ENCODE measurements at places on chromosomes 12 and 14.

GRCh38 chr12:113688313-113688712 is 216.6 kb upstream of the LHX5 start:
- no peak for DNase-seq

- DNase-seq, result no peak
These were observed 111.8 kb downstream of the KIF26A start for GRCh38 chr14:104250175-104250574.

GRCh38 chr12:79127271-79127751 is 262.7 kb downstream of the SYT1 start:
- no peak for DNase-seq

- DNase-seq, result no peak
These were observed 29.5 kb downstream of the MSRB3 start for GRCh38 chr12:65308006-65308405.

- no peak for DNase-seq
These were observed 52.1 kb downstream of the APAF1 start for GRCh38 chr12:98697209-98697608.

DNA sequence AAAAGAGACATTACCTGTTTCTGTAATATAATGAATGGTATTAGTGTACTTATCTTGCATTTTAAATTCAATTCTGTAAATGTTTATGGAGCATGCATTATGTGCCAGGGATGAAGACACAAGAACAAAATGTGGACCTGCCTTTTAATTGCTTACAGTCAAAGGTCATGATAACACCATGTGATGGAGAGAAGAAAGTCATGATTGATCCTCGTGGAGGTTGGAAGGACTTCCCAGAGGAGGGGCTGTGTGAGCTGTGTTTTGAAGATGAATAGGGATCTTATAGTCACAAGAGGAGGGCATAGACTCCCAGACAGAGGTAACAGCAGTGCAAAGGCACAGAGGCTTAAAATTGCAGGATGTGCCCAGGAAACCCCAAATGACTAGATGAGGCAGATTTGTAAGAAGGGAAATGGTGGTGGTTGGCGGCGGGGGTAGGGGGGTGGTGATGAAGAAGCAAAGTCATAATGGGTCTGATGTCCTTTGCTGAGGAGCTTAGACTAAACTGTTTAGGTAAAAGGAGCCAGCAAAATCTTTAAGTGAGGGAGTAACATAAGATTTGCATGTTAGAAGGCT is 151.5 kb downstream of the PRKCH start:
- no peak for DNase-seq

GRCh38 chr14:28542040-28542439 is 224.5 kb upstream of the FOXG1 start:
- no peak for DNase-seq

- DNase-seq, result no peak
These were observed 130.9 kb upstream of the USP15 start for GRCh38 chr12:62129291-62129690.

DNA sequence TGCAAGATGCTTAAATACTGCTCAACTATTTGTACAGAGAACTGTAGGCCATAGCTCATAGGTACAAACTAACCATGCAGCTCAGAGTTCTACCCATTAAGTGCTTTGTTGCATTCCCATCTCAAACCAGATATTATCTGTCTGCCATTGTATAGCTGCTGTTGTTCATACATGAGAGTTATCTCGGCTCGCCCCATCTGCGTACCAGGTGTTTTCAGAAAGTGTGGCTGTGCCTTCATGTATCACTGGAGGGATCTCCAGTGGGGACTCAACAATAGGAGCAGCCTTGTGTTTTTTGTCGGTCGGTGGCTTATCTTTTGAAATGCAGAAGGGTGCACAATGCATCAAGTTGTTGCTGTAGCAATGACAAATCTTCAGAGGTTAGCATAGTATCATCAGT is 678.3 kb downstream of the RERGL start:
- DNase-seq, result no peak

DNA sequence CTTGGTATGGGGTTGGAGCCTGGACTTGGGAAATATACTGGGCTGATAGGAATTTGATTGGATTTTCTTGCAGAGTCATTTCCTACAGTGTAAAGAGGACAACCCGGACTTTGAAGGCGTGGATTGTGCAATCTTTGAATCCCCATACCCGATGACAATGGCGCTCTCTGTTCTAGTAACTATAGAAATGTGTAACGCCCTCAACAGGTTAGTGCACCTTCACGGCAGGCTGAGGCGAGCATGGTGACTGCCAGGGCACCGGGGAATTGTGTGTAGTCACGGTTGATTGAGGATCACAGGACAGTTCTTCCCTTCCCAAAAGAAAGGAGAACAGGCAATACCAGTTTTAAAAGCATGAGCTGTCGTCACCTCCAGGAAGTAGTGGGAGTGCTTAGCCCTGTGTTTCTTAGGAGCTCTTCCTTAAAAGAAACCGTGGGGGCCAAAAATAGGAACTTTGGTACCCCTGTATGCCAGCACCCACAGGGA is 58.3 kb downstream of the ANAPC7 start:
- no peak for DNase-seq

DNA sequence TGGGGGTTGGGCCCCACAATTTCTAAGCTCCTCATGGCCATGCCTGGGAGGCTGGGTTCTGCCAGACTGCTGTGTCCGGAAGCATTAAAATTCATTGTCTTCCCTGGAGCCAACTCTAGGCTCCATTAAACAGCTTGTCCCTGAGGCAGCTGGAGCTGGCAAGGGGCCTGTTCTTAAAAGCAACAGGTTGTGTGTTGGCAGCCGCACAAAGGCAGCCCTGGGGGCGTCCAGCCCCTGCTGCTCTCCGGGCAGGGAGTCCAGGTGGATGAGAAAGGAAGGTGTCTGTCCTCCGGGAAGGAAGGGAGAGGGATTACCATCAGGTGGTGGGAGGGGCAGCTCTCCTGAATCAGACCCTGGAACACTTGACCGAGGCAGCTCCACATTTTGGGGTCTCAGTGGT is 98.9 kb downstream of the CHST11 start:
- DNase-seq, result no peak

GRCh38 chr12:56220611-56221231 is 1.0 kb downstream of the RNF41 start:
- no peak for DNase-seq

DNA sequence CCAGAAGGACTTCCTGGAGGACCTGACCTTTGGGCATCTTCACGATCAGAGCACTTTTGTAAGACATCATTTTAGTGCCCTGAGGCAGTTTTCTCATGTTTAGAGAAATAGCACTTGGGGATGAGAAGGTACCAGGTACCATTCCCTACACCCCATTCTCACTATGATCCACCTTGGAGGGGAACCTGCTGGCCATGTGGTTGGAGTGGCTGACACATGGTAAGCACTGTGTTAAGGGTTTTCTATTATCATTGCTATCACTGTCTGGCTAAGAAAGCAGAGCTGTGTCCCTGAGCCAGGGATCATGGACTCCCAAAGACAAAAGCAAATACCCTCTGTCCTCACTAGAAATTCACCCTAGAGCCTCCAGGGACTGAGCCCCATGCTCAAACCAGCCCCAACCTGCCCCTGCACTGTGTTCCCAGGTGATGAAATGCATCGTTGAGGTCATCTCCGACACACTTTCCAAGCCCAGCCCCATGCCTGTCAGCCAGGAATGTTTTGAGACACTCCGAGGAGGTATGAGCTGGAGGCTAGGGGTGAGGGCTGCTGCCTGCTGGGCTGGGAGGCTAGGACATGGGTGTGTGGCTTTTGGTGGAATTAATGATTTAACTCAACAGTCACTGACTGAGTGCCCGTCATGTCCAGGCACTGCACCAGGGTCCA is 3.4 kb downstream of the CHGA start:
- DNase-seq, result no peak

GRCh38 chr12:63093711-63094110 is 57.3 kb downstream of the AVPR1A start:
- DNase-seq, result no peak

DNA sequence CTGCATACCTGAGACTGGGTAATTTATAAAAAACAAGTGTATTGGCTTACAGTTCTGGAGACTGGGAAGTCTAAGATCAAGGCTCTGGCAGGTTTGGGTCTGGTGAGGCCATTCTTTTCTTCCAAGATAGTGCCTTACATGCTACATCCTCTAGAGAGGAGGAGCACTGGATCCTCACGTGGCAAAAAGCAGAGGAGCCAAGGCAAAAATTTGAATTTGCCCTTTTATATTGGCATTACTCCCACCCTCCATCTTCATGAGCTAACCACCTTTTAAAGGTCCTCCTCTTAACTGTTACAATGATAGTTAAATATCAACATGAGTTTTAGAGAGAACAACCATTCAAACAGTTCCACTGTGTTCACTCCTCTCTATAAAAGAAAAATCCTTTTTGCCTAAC is 286.3 kb upstream of the SEL1L start:
- no peak for DNase-seq

GRCh38 chr12:3253682-3254275 is 176.6 kb downstream of the TSPAN9 start:
- no peak for DNase-seq

DNA sequence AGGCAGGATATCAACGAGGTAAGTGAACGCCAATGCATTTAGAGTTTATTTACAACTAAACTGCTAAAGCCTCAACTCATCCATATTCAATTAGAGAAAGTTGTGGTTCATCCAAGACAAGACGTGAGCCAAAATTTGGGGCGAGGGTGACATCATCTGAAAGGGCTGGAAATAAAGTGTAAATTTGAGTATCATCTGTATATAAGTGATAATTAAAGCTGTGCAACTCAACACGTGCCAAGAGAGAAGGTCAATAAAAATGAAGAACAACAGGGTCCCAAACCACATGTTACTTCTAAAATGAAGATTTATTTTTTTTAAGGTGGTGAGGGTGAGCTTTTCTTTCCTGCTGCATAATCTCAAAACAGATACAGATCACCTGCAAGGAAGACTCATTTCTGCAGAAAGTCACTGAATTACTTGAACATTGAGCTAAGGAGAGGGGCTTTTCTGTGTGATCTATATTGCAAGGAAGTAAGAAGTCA is 203.6 kb downstream of the EFCAB11 start:
- no peak for DNase-seq

GRCh38 chr14:59849411-59850130 is 21.0 kb downstream of the RTN1 start:
- no peak for DNase-seq

- no peak for DNase-seq
These were observed 1029.2 kb upstream of the SEL1L start for GRCh38 chr14:82562881-82563280.

- no peak for DNase-seq
These were observed at the start of gene CLEC1A for GRCh38 chr12:10098791-10099190. CLEC1A (minus strand) TSS chr12:10098985; CDS start chr12:10098922, 63 bp downstream.

GRCh38 chr12:20490213-20490612 is 121.9 kb downstream of the PDE3A start:
- DNase-seq, result no peak

- DNase-seq, result no peak
These were observed 88.0 kb downstream of the ANO6 start for GRCh38 chr12:45303945-45304344.

DNA sequence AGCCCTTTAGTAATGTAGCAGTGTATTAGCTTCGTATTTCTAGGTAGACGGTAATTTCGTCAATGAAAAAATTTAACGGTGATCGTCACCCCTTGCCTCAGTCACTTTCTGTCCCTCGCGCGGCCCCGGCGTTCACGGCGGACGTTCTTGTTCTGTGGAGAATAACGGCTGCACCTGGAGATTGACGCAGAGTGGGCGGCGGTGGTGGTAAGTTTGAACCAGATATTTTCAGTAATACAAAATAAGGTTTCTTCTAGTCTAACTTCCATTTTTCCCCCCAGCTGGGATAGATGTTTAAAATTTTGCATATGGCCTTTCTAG is 341 bp downstream of the ZNF10 start:
- DNase-seq, result no peak

DNA sequence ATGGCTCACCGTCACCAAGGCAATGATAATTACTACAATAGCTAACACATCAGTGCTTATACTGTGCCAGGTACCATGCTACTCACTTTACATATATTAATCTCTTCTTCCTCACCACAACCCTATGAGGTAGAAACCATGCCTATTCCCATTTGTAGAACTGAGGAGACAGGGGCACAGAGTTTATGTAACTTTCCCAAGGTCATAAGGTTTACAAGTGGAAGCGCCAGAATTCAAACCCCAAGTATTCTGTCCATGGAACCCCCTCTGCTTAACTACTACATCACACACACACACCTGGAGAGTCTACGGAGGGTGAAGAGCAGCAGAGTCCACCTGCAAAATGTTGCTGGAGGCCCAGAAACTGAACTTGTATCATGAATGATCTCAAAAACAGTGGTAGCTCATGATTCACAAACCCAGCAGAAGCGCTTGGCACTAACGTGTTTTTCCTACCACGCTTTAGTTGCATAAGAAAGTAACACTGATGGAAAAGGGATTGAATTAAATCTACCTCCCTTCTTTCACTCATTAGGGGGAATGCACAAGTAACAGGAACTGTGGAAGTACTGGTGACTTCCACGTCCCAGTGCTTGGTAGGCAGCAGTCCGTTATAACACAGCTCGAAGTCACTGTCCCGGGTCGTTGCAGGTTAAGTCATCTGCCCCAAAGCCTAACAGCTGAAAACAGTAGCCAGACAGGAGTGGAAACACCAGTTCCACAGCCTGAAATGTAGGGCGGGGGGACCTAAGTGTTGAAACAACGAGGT is 2.0 kb downstream of the ITPR2 start:
- no peak for DNase-seq

DNA sequence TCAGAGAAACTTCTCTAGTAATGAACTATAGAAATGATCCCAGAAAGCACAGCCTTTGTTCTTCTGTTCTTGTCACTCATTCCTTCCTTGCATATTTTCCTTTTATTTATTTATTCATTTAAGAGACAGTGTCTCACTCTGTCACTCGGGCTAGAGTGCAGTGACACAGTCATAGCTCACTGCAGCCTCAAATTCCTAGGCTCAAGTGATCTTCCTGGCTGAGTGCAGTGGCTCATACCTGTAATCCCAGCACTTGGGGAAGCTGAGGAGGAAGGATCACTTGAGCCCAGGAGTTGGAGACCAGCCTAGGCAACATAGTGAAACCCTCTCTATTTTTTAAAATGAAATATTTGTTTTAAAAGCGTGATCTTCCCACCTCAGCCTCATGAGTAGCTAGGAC is 11.5 kb downstream of the TECPR2 start:
- no peak for DNase-seq

DNA sequence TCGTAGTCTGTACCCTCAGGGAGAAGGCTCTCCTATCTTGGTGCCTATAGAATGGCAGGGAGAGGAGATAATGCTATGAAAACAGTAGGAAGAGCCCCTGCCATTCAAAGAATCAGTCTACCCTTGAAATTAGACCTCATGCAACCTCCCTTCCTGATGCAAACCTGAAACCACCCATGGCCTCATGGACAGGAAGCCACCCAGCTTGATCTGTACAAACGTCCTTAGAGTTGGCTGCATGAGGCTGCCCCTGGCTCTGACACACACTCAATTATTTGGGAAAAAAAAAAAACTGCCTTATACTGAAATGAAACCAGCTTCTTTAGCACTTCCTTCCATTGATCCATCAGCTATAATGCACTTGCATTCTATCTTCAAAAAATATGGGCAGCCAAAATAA is 116.6 kb upstream of the BCL2L14 start:
- no peak for DNase-seq

All from omental fat pad (tissue), 4 donors.